ENCODE measurements at places on chromosomes 16 and 17.

GRCh38 chr17:59825533-59826322 lies 67.0 kb downstream of the TUBD1 start:
- DNase-seq: peak; percentile 89

DNA sequence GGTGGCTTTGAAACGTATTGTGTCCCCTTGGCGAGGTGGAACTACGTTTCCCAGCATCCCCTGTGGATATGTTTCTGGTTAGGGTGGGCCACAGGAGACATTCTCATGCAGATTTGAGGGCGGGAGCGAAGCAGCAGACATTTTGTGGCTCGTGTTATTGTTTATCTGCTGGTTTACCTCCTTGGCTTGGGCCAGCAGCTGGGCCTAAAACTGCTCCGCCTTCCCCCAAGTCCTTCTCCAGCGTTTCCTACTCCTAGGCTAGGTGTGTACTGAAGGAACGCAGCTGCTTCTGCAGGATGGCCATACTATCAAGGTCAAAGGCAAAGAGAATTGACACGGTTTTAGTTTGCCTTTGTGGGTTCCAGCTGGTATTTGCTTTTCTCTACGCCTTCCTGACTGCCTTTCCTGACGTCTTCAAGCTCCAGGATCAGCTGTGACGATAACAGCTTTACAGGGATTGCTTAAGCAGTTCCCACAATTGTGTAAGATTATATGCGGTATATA lies 17.2 kb upstream of the WSB1 start:
- no peak for DNase-seq

DNA sequence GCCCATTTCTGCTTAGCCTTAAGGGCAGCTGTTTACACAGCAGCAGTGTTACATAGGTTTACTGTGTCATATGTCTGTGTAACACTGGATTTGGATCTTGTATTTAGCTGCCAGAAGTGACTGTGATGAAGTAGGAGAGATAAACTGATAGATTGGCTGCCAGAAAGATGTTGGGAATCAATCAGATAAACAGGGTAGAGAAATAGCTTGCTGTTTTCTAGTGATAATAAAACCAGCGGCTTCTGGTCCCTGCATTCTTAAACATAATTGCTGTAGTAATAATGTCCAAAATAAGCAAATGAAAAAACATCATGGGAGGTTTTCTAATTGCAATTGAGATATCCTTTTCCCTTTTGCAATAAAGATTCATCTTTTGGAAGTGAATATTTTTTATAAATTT lies 68.7 kb downstream of the AATF start:
- no peak for DNase-seq

GRCh38 chr17:74362069-74362405 lies 369 bp upstream of the BTBD17 start:
- DNase-seq: no peak

DNA sequence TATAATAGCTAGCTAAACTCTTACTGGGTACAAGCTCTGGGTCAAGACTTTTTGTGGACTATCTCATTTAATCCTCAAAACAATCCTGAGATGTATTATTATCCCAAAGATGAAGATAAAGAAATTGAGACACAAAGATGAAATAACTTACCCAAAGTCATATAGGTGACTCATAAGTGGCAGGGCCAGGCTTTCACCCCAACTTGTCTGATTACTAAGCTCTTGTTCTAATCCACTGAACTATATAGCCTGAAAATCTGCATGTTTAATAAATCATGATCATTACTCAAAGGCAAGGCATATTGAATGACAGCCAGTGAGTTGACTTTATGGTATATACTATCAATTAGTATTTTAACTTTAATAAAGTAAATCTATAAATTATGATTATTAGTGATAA lies 77.4 kb downstream of the SKAP1 start:
- DNase-seq: peak; percentile 3

- DNase-seq: peak; percentile 31
Measured at GRCh38 chr17:58956997-58957724, 149.5 kb downstream of the TRIM37 start.

GRCh38 chr16:58533751-58534470 lies 18.6 kb downstream of the SETD6 start:
- no peak for DNase-seq

DNA sequence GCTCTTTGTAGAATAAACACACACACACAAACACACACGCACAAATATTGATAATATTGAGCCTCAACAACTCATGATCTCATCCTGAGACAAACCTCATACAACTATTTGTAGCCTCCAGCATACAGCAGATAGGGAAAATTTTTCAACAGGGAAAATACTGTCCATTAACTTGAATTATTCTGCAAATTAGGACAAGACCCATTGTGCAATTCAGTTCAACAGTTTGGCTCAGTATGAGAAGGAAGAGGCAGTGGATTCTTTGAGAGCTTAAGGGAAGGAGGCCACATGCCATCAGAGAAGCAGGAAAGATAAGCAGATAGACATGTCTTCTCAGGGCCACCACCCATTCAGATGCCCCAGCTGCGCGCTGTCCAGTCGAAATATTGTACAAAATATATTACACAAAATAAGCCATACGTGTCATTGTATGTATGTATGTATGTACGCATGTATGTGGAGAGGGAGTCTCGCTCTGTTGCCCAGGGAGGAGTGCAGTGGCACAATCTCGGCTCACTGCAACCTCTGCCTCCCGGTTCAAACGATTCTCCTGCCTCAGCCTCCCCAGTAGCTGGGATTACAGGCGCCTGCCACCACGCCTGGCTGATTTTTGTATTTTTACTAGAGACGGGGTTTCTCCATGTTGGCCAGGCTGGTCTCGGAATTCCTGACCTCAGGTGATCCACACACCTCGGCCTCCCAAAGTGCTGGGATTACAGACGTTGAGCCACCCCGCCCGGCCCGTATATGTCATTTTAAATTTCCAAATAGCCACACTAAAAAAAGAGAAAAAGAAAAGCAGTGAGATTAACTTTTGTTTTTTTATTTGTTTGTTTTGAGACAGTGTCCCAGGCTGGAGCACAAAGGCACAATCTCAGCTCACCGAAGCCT lies 1.8 kb downstream of the ZC3H7A start:
- peak; percentile 24 for DNase-seq

DNA sequence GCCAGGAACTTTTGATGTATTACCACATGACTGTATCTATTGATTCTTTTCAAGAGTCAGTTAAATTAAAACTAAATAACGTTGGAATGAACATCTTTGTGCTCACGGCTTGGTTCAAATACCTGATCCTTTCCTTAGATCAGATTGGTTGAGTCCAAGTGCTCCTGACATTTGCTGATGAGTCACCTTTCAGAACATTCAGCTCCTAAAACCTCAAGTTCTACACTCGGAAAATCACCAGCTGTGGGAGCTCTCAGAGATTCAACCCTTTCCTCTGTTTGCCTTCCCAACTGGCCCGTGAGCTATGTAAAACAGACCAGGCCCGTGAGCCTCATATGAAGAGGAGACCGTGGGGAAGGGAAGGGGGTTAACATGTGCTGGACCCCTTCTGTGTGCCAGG lies 68.1 kb downstream of the RTN4RL1 start:
- DNase-seq: no peak

GRCh38 chr17:31530391-31530985 lies 139.0 kb downstream of the RAB11FIP4 start:
- DNase-seq: no peak

GRCh38 chr17:11786711-11787438 lies 188.6 kb downstream of the DNAH9 start:
- DNase-seq: no peak

GRCh38 chr16:76583945-76584344 lies 306.7 kb downstream of the CNTNAP4 start:
- no peak for DNase-seq

DNA sequence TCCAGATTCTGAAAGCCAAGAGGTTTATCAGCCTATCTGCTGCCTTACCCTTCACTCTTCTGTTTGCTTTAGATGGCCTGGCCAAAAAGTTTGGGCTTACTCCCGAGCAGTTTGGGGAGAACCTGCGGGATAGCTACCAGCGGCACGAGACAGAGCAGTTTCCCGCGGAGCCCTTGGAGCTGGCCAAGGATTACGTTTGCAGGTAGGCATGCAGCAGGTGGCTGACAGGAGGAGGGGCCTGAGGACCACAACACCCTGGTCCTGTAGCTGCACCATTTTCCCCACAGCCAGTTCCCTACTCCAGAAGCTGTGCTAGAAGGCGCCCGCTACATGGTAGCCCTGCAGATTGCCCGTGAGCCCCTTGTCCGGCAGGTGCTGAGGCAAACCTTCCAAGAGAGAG lies 20.6 kb downstream of the SUPT6H start:
- DNase-seq: no peak

- DNase-seq: no peak
Measured at GRCh38 chr17:73956169-73956568, 247.3 kb upstream of the RPL38 start.

DNA sequence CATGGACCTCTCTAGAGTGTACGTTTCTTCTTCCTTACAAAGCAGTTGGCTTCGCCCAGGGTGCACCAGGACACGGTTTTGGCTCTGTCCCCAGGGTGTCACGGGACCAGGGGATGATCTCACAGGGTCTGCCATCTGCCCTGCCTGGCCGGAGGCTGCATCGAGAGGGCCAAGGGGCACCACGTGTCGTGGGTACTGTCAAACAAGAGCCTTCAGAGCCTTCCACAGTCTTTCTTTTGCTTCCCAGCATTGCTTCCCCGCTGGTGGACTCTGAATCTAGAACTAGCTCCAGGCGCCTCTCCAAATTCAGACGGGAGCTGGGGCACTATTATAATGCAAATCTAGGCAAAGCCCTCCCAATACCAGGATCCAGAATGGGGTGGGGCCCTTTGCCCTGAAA lies 47.9 kb downstream of the MAPT start:
- DNase-seq: no peak

GRCh38 chr16:52834736-52835465 lies 217.8 kb downstream of the CHD9NB start:
- DNase-seq: no peak

DNA sequence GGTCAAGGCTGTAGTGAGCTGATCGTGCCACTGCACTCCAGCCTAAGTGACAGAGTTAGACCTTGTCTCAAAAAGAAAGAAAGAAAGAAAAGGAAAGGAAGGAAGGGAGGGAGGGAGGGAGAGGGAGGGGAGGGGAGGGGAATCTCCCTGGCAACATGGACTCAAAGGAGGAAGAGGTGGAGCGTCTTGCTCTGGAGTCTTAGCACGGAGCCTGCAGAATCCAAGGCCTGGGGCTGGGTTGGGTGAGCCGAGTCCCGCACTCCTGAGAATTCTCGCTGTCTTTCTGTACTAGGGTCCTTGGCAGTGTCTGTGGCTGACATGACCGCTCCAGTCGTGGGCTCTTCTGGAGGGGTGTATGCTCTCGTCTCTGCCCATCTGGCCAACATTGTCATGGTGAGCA lies 36.9 kb downstream of the C17orf75 start:
- no peak for DNase-seq

GRCh38 chr17:44024271-44024663 lies 9.5 kb upstream of the TMEM101 start:
- no peak for DNase-seq
